ENCODE measurements at places on chromosomes 7 and 10. TPM values are rescaled to one million over a fixed set of nuclear protein-coding genes. Genes with fewer than 3 reads are reported as not detected.
A peak's percentile ranks its signal among the peaks of the same experiment; 100 is the strongest.

FBXL13 gene
- total RNA-seq = 0.58 TPM

SH2D4B gene
- 0.13 TPM for total RNA-seq

DNA sequence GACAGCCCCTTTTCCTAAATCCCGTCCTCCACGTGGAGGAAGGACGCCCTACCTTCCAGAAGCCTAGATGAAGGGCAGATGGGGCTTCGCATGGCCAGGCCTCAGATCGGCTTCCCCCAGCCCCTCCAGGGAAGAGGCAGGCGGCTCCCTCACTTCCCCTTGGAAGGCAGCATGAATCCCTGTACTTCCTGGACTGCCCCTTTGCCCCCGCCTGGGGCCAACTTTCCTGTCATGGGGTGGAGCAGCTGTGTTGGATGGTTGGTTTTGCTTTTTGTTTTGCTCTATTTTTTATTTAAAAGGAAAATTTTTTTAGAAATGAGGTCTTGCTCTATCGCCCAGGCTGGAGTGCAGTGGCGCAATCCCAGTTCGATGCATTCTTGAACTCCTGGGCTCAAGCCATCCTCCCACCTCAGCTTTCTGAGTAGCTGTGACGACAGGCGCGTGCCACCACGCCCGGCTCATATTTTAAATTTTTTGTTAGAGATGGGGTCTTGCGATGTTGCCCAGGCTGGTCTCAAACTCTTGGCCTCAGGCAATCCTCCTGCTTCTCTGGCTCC, 27.2 kb downstream of the GTF2IRD1 start:
- no peak overlapping the region for H3K27ac ChIP-seq
- no peaks in the 10 kb centered on the region for H3K36me3 ChIP-seq
- H3K4me1 ChIP-seq = no peaks in the 10 kb centered on the region
- DNase-seq = no peak
- peaks cover 4% of the 10 kb centered on the region for H3K27me3 ChIP-seq

DNA sequence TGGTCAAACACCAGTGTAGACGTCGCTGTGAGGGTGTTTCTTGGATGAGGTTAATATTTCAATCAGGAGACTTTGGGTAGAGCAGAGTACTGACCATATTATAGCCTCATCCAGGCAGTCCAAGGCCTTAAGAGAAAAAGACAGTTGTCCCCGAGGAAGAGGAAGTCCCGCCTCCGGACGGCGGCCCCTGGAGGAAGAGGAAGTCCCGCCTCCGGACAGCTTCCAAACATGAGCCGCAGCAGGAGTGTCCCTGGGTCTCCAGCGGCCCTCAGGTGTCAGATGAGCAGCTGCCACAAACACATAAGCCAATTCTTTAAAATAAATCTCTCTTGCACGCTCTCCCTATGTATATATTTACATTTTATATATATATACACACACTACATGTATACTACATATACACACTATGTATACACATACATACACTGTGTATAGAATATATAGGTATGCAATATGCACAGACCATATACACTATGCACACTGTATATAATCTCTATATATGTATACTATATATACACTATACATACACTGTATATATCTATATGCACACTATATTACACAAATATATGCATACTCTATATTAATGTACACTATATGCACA, 37.5 kb downstream of the PWWP2B start:
- no peaks in the 10 kb centered on the region for H3K36me3 ChIP-seq
- H3K4me3 ChIP-seq = no peak overlapping the region
- H3K27ac ChIP-seq = peak overlapping the region; percentile 31
- peak; percentile 66 for DNase-seq
- no peaks in the 10 kb centered on the region for H3K27me3 ChIP-seq
- peaks cover 4% of the 10 kb centered on the region for H3K4me1 ChIP-seq

GRCh38 chr10:24897326-24897926, 55.0 kb downstream of the PRTFDC1 start:
- peak overlapping the region; percentile 19 for H3K27ac ChIP-seq
- peaks cover 51% of the 10 kb centered on the region for H3K4me1 ChIP-seq
- no peak for DNase-seq
- no peak overlapping the region for H3K4me3 ChIP-seq
